Myocyte (in vitro differentiated cells): ENCODE measurements at places on chromosomes 7 and 10.
A peak's percentile ranks its signal among the peaks of the same experiment; 100 is the strongest.

- no peak for DNase-seq
Measured at GRCh38 chr10:1413256-1413655, 324.1 kb downstream of the ADARB2 start.

- no peak for DNase-seq
Measured at GRCh38 chr7:101113836-101114235, 13.1 kb upstream of the SERPINE1 start.

DNA sequence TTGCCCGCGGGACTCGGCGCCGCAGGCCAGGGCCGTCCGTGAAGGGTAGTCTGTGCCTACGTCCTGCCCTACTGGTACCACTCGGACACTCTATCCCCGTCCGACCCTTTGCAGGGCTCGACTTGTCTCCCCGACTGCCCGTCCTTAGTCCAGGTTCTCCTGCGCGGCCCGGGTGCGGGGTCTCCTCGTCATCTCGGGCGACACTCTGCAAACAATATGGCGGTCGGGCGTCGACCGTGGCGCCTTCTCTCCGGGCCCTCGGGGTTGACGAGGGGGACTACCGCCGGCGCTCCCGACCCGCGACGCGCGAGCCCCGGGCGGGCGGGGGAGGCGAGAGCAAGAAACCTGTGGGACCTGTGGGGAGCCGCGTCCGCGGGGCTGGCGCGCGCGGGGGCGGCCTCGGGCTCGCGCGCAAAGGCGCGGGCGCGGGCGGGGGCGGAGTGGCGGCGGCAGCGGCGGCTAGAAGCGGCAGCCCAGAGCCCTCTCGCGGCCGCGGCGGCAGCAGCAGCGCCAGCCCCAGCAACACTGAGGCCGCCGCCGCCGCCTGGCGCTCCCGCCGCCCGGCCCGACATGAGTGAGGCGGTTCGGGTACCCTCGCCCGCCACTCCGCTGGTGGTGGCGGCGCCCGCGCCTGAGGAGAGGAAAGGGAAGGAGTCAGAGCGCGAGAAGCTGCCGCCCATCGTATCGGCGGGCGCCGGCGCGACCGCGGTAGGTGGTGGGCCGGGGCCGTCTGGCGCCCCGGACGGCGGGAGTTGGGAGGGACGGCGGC, at the start of gene HECTD2:
HECTD2 (plus strand) TSS at position 476 of the 769 bp plus-strand sequence; CDS start at position 571, 95 bp downstream.
- peak; percentile 85 for DNase-seq

- DNase-seq = peak; percentile 51
Measured at GRCh38 chr10:109587366-109587765, 335.9 kb downstream of the XPNPEP1 start.

- DNase-seq = no peak
Measured at GRCh38 chr7:25762511-25763462, 389.2 kb upstream of the NFE2L3 start.

DNA sequence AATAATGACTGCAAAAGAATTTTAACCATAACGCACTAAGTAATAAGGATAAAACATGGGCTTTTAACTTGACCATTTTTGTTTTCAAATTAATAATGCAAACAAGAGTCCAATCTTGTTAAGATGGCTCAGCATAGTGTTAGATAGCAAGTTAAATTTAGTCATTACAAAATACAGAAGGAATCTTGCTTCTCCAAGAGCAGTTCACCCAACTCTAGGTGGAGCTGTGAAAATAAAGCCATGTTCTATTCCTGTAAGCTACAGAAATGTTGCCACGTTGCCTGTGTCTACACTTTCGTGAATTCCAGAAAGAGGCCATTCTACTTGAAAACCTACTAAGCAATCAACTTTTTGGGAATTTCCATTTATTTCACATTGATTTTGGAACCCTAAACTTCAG, 191.9 kb downstream of the SFMBT2 start:
- DNase-seq = peak; percentile 2

GRCh38 chr7:50397320-50397970, 52.7 kb downstream of the FIGNL1 start:
- DNase-seq = no peak

- DNase-seq = peak; percentile 74
Measured at GRCh38 chr10:59177031-59177797, 771 bp downstream of the PHYHIPL start.

- no peak for DNase-seq
Measured at GRCh38 chr10:132609211-132609610, 71.6 kb downstream of the INPP5A start.

GRCh38 chr10:67618116-67618515, 77.9 kb downstream of the CTNNA3 start:
- DNase-seq = peak; percentile 53

DNA sequence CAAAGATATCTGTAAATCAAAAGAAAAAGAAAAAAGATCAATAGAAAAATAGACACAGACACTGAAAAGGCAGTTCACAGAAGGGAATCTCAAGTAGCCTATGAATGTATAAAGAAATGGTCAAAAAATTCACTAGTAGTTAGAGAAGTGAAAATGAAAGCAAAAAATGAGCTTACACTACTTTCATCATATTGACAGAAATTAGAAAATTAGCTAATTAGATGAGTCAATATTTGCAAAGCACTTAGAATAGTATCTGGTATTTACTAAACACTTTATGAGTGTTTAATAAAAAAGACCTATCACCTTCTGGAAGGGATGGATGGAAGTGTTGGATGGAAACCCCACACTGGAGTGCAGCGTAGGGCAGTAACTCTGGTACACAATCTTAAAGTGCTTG, 1.7 kb upstream of the CFAP58 start:
- no peak for DNase-seq

DNA sequence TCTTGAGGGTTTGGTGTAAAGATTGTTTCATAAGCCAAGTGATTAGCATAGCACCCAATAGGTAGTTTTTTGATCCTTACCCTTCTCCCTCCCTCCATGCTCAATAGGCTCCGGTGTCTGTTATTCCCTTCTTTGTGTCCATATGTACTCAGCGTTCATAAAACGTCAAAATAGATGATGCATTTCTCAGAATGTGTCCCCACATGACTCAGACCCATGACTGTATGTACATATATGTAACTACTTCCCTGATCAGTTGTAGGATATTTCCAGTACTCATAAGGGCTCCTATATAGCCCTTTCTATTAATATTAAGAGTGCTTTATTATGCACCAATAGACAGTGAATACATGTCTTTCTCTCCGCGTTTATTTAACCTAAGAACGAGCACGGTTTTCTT, 466.9 kb downstream of the KIF20B start:
- no peak for DNase-seq

GRCh38 chr7:93117852-93118530, at the start of gene SAMD9:
TSS of gene SAMD9 (minus strand) at chr7:93117979. CDS start at chr7:93106097, 11,882 bp downstream.
- peak; percentile 90 for DNase-seq

DNA sequence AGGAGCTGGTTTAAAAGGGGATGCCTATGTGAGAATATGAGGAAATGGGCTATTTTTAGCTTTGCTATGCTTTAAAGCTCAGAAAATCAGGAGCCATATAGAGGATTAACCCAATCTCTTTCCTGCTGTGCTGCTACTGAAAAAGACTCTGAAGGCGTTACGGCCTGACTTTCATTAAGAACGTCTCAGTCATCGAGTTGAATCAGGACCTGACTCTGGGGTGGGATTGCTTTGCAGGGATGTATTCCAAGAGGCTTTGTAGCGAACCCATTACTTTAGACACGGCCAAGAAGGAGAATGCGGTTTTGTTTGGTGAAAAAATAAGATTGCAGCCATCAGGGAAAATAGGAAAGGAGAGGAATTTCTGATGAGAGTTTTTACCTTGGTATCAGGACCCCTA, 426.9 kb downstream of the CCSER2 start:
- DNase-seq = no peak

- no peak for DNase-seq
Measured at GRCh38 chr7:31883761-31884164, 186.4 kb downstream of the PDE1C start.

DNA sequence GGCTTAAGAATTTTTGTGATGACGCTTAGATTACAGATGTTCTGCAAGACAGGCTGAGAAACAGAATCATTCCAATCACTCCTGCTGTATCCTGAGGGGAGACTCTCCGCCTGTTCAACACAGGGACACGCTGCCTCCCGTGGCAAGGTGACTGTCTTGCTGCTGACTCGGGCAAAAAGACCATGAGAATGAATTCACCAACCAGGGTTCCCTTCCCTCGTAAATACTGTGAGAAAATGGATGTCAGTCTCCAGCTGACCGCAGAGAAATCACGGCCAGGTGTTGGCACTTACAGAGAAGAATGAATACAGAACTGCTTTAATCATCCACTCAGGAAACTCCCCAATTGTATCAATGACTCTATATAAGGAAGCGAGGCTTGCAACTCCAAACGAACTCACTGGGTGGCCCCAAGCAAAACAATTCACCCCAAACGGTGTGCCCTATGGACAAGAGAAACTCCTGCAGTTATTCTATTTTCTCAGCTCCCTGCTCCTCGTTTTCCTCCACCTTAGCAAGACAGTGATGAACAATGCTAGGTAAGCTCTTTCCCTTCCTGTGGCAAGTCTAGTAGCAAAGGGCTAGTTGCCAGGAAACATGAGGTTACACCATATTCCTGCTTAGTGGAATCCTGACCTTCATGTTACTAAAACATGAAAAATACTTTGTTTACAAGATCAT, 22.8 kb downstream of the GNA12 start:
- peak; percentile 56 for DNase-seq

DNA sequence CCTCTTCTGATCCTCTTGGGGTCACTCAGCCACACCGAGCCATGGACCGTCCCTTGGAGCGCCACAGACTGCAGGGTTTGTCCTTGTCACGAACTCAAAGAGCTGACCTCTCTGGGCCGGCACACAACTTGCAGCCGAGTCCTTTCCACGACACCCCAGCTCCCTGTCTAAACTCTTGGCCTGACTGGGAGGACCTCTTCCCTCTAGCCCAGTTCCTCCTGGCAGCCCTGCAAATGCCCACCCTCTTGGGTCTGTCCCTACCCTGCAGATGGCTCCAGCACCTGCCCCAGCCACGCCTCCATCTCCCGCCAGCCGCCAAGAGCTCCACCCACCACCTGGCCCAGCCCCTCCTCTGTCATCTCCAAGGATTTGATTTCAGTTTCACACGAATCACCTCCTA, 339.2 kb downstream of the DNAJB6 start:
- no peak for DNase-seq

- DNase-seq = no peak
Measured at GRCh38 chr10:44023517-44023916, 361.4 kb downstream of the CXCL12 start.

GRCh38 chr7:157587051-157587804, 250.4 kb downstream of the DNAJB6 start:
- DNase-seq = no peak

DNA sequence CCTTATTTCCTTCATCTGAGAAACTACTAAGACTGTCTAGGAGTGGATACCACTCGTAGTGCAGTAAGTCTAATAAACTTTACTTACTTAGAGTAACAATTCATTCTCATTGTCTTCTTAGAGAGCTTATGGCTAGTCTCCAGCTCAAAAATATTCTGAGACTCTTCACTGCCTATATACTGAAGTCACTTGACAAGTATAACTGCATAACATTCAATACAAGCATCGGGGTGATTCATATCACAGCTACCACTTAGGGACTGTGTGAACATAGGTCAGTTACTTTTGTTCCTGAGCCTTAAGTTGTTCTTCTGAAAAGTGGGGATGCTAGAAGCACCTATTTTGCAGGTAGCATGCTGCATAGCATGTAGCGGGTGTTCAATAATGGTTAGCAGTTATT, 111.0 kb downstream of the HTR7 start:
- no peak for DNase-seq

GRCh38 chr10:12675186-12675585, 325.8 kb downstream of the CAMK1D start:
- no peak for DNase-seq

GRCh38 chr7:131604841-131605279, 48.4 kb upstream of the PODXL start:
- peak; percentile 90 for DNase-seq

DNA sequence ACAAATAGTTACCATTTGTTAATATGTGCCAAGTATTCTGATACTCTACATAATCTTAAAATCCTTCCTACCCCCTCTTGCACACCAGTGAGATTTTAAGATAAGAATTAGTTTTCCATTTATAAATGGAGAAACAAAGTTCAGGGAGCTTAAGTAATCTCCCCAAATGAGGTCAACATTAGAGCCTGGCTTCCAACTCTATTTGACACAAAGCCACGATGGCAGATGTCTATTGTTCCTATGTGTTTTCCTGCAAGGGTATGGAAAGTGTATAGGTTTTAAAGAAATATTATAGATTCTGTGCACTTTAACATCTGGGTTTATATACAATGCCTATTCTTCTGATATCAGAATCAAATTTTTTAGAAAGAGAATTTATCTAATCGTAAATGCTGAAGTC, 143.9 kb upstream of the SEMA3C start:
- DNase-seq = no peak

- no peak for DNase-seq
Measured at GRCh38 chr7:101953248-101953819, 135.9 kb downstream of the CUX1 start.

- no peak for DNase-seq
Measured at GRCh38 chr10:12228851-12229250, 32.9 kb downstream of the CDC123 start.

- no peak for DNase-seq
Measured at GRCh38 chr10:8449909-8450308, 395.4 kb downstream of the GATA3 start.

DNA sequence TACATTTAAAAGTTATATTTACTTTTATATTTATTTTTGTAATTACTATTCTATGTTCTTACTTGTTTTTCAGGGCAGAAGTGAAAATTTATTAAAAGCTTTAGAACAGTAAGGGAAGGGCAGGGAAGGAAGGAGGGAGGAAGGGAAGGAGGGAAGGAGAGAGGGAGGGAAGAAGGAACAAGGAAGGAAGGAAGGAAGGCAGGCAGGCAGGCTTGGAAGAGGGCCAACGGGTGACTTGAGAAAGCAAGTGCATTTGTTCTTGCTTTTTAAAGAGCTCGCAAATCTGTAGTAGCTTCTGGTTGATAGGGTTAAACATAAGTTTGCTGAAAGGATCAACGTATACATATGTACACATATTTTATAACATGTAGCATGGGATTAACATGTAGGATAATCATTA, 725.3 kb upstream of the FZD8 start:
- no peak for DNase-seq

DNA sequence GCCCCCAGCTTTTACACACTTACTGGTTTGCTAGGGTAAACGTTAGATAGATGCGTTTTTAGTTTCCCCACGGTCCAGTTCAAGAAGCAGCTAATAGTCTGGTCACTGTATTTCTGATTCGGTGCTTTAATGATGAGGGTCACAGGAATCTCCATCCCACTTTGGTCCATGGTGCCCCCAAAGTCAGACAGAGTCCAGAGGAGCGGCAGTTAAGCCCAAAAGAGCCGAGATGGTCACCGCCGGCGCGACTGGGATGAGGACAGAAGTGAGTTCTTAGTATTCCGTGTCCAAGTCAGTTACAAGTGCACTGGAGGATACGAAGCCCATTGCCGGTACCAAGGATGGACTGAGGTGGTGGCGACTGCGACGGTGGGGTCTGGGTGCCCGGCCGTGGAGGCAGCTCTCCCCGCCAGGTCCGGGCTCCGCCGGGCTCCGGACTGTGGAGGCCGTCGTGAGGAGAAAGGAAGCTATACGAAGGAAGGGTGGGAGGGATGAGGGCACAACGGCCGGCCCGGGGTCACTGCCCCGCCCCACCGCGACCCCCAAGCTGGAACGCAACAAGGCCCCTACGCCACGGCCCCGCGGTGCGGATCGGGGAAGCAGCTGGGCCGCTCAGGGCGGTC, 663 bp downstream of the HERPUD2 start:
- DNase-seq = peak; percentile 34
